T-cell (primary cell): ENCODE measurements at places on chromosomes 16 and 17. TPM values are rescaled to one million over a fixed set of nuclear protein-coding genes. Genes with fewer than 3 reads are reported as not detected.

The ZNF200 gene
- 21.0 TPM for total RNA-seq

DNA sequence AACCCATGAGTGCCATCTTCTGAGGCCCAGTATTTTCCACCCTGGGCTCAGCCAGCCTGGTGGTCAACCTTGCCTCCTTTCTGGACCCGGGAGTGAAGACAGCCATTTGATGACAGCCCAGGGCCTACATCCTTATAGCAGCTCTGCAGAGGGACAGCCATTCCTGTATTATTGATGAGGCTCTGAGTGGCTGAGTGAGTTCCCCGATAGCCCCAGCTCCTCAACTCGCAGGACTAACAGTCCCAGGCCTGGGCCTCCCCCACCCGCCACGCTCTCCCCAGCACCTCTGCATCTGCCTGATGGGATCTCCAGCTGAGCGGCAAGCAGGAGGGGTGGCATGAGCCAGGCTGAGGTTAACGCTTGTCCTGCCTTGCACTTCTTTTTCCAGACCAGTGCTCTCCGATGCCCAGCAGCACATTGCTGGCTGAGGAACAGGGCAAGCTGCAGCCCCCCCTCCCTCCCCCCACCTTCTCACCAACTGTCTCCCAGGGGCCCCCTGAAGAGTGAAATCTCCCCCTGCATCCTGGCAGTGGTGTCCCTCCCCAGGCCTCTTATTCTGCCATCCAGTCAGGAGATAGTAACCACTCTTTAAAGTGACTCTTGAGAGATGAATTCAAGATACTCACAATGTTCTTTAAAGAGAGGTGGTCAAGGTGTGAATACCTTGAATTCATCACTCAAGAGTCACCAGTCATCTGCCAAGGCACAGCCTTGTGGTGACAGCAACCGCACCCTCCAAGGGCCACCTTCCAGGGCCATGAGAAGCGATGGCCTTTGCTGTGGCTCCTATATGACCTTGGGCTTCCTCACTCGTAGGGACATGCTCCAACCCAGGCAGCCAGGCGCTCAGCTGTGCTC is 23.5 kb downstream of the CACNG5 start:
- DNase-seq = no peak

DNA sequence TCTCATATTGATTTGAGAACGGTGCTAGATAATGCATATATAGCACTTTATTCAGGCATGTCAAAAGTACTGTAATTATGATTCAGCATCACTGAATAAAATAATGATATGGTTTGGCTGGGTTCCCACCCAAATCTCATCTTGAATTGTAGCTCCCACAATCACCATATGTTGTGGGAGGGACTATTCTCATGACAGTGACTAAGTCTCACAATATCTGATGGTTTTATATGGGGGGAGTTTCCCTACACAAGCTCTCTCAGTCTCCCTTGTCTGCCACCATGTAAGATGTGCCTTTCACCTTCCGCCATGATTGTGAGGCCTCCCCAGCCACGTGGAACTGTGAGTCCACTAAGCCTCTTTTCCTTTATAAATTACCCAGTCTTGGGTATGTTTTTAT is 25.6 kb upstream of the LONP2 start:
- DNase-seq = no peak

DNA sequence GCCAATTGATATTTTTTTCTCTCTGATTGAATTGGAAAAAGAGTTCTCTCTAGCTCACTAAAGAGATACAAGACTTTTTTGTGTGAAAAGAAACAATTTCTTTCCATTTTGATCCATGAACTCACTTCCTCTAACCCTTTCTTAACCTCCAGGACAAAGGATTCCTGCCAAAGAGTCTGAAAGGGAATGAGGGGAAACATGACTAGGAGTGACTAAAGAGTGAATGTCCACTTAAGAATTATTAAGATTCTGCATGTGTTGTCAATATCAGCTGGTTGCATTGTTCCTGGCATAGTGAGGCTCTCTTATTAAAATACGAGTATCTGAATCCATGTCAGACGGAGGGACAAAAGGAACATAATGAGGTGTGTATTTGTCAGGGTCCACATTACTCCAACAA is 344.7 kb downstream of the GRIN2A start:
- DNase-seq = no peak
